ENCODE measurements at places on chromosomes 13 and 19.
A peak's percentile ranks its signal among the peaks of the same experiment; 100 is the strongest.

DNA sequence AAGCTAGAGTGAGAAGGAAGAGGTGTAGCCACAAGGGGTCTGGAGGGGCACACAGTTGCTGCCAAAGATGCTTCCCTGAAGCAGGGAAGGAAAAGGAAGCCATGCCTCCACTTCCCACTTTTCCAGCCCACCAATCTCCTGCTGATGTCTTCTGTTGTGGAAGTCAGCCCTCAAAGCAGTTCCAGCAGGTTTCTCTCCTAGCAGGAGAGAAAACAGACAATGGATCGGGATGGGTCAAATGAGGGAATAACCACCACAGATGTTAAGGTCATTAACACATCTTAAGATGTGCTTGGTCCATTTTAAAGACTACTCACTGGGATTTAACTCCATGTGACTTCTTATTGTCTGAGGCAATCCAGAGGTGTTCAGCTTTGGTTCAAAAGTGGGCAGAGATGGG is 284.1 kb upstream of the SOX21 start:
- DNase-seq = no peak

- DNase-seq = peak; percentile 79
These were observed 4.9 kb downstream of the ADAMTSL5 start for GRCh38 chr19:1507763-1508506.

GRCh38 chr13:66482836-66483235 is 747.3 kb downstream of the PCDH9 start:
- no peak for DNase-seq

DNA sequence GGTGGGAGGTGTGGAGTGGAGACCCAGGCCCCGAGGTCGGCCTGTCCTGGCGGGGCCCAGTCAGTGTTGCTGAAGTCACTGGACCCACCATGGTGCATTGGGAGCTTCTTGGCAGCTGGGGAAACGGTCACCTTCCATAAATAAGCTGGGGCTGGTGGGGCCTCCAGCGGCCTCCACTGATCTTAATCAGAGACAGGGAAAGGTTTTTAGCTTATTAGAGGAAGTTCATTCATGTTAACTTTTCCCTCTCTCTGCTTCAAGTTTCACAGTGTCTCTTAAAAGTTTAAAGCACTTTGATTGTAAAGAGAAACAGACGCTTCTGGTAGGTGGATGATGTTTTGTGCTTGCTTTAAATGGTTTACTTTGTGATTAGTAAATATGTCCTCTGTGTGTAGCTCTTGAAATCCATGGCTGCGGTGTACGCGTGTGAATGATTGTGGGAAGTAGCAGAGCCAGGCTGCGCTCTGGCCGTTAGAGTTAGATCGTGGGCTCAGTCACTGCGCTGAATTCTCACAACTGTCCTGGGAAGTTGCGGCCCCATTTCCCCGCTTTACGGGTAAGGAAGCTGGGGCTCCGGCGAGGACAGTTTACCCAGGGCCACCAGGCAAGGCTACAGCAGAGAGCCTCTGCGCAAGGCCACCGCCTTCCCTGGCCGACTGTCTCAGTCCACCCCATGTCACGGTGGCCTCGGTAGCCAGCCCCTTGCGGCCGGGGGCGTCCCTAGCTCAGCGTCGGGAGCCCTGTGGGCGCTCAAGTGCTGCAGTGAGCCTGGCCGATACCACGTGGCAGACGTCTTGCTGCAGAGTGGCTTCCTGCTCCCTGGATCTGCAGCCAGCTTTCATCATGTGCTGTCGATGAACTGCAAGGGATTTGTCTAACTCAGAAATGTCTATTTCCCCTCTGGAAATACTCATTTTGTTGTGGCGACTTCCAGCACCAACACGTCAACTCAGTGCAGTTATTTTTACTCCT is 16.5 kb upstream of the NDUFS7 start:
- no peak for DNase-seq

DNA sequence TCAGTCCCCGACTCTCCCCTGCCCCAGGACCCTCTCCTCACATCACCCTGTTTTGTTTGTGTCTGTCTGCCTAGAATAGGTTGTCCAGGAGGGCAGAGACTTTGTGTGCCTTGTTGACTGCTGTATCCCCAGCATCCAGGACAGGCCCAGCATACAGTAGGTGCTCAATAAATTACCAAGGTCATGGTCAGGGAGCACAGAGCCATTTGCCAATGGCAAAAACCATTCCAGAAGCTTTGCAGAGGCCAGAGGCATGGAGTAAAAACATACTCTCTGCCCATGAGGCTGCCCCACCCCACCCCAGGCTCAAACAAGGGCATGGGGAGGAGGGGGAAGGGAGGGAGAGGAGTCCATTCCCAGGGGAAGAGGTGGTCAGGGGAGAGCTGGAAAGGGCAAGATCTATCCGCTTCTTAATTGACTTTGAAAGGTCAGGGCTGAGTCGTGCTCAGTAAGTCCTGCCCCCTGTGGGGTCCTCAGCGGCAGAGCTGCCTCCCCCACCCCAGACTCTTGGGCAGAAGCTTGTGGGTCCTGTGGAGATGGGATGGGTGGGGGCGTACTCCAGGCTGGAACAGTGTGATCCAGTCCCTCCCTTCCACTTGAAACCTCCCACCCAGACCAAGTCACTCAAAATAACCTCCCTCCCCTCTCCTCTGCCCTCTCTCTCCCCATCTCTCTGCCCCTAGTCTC is 4.4 kb downstream of the GPR4 start:
- no peak for DNase-seq

GRCh38 chr13:104764600-104764999 is 1698.4 kb upstream of the SLC10A2 start:
- DNase-seq = no peak

DNA sequence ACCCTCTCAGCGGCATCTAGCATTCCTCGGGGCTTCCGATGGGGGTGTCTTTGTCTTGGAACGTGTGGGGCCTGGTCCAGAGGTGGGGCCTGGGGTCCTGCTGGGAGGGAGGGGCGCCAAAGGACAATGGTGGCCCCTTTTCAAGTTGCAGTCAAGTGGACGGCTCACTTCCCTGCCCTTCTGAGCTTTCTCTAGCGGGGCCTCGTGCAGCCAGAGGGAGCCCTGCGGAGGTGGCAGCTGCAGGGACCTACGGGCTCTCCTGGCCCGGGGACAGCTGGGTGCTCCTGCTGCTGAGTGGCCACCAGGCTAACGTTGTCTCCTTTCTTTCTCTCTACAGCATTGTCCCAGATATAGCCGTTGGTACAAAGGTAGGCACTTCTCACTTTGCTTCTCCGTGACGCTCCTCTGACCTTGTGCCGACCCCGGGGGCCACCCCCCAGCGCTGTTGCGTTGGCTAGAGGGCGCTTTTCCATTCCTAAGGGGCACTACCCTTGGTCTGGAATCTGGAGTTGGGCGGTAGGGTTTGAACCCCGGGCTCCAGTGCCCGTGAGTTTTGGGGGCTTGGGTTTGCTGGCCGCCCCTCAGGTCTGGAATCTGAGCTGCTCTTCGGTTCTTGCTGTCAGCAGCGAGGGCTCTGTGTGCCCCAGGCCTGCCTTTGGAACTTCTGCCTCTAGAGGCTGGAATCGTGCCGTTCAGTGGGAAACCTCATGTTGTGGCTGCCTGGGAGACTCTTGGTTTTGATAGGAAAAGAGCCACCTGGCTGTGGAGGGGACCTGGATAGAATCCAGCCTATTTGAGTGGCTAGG is 2.0 kb downstream of the PTBP1 start:
- no peak for DNase-seq

DNA sequence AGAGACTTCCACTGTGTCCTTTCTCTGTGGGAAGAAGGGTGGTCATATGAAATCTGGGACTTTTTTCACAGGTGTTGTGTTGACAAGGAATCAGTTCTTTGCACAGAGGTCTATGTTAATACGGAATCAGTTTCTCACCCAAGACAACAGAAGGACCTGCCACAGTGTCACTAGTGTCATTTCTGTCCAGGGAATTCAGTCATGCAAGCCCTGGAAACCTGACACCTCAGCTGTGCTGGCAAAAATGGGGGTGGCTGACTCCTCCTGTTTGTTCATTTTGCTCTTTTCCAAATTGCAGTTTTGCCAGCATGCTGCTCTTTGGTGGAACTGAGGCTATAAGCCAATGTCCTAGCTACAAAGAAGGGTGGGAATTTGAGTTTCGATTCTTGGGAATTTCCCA is 49.8 kb upstream of the ESD start:
- no peak for DNase-seq

- no peak for DNase-seq
These were observed 17.2 kb upstream of the CFAP97D2 start for GRCh38 chr13:114161644-114162532.

DNA sequence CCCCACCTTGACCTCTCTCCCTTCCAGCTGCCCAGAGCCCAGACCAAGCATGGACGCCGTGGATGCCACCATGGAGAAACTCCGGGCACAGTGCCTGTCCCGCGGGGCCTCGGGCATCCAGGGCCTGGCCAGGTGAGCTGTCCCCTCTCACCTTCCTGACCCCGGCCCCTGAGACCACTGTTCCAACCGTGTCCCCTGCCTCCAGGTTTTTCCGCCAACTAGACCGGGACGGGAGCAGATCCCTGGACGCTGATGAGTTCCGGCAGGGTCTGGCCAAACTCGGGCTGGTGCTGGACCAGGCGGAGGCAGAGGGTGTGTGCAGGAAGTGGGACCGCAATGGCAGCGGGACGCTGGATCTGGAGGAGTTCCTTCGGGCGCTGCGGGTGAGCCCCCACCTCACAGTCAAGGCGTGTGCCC is 312 bp downstream of the CAPS start:
- no peak for DNase-seq

- no peak for DNase-seq
These were observed 1.1 kb downstream of the RAB8A start for GRCh38 chr19:16112778-16113177.

GRCh38 chr13:94479616-94480015 is at the start of gene DCT:
Gene DCT, minus strand, starts transcription at chr13:94479682. Its CDS starts 427 bp downstream, at chr13:94479255.
- no peak for DNase-seq

DNA sequence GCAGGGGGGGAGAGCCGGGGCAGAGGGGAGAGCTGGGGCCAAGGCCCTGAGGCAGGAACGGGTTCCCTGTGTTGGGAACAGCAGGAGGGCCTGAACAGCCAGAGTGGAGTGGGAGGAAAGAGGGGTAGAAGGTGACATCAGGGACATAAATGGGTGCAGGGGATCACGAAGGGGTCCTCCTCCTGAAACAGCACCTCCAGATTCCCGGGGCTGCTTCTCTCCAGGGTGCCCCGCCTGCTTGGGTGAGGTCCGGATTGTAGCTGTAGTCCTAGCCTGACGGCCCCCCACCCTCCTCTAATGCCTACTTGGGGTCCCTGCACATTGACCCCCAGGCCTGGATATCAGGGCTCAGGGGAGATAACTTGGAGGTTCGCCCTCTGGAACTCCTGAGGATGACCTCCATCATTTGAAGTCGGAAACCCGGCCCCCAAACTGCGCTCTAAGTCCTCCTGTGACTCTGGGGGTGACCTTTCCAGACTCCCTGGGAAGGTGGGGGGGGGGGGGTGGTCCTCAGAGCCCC is 473 bp upstream of the SCN1B start:
- no peak for DNase-seq

GRCh38 chr13:71169180-71169579 is 697.8 kb downstream of the DACH1 start:
- no peak for DNase-seq

- no peak for DNase-seq
These were observed 89.4 kb downstream of the HS6ST3 start for GRCh38 chr13:96179309-96179708.

DNA sequence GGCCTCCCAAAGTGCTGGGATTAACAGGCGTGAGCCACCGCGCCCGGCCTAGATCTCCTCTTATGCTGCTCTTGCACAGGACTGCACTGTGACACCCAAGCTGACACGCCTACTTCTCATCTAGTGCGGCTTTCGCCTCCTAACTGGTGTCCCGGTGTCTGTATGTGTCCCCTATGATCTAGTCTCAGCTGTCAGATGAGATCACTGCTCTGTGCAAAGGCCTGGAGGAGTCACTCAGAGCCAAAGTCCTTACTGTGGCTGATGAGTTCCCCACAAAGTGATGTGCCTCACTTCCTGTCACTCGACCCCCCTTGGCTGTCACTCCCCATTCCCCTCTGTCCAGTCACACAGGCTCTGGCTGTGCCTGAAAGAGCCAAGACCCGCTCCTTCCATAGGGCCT is 2.5 kb downstream of the ZNF556 start:
- no peak for DNase-seq

DNA sequence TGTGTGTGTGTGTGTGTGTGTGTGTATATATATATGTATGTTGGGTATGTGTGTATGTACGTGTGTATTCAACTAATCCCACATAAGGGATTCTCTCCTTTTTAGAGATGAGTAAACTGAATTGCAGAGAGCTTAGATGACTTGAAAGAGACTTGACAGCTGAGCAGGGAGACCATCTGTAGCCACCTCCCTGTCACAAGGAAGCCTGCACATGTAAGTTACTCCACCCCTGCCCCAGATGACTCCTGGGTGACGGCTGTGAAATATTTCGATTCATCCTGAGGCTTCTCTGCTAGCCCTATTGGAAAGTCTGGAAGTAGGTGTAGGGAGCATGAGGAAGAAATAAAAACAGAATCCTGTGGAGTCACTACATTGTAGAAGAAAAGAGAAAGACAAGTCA is 480.4 kb downstream of the FOXO1 start:
- no peak for DNase-seq

DNA sequence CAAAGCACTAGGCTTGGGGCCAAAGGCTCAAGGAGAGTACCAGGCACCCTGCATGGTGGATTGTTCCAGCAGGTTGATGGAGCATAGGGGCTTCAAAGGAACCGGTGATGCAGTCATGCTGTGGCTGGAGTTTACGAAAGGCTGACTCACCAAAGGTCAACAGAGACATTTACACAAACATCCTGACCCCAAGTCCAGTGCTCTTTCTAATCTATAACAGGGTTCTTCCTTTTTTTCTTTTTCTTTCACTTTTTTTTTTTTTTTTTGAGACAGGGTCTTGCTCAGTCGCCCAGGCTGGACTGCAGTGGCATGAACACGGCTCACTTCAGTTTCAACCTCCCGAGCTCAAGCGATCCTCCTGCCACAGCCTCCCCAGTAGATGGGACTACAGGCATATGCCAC is 35.6 kb upstream of the TPTE2 start:
- no peak for DNase-seq

GRCh38 chr19:55141696-55142095 is 7.3 kb downstream of the TNNT1 start:
- DNase-seq = no peak

GRCh38 chr13:102839462-102839861 is 6.4 kb upstream of the ERCC5 start:
- DNase-seq = no peak

DNA sequence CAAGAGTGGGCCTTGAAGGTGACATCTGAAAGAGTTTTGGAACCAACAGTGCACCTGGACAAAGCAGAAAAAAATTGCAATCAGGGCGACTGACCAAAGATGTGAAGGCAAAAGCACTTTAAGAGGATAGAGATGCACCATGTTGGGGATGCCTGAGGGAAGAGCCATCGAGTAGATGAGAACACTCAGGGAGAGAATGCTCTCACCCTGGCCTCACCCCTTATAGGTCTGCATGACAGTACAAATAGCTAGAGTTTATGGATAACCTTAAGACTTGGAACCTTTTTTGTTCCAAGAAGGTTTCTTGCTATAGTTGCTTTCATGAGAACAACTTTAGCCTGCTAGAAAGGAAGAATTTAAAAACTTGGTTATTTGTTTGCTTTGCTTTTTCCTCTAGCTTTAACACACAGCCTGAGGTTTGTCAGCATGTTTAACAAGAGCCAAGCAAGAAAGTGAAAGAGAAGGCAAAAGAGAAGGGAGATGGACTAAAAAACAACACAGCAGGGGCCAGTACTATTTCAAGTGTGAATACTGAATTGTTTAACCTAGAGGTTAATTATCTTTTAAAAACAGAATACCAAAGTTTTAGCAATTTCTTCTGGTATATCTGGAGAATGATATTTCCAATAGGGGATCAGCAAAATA is 418.9 kb downstream of the DIAPH3 start:
- no peak for DNase-seq

Measured in stimulated activated CD8-positive, alpha-beta memory T cell treated with anti-CD3 and anti-CD28 coated beads, Interleukin-7, amount 100 ng/mL, for 24 hours (primary cell).